ENCODE measurements at places on chromosomes 13 and 19.

DNA sequence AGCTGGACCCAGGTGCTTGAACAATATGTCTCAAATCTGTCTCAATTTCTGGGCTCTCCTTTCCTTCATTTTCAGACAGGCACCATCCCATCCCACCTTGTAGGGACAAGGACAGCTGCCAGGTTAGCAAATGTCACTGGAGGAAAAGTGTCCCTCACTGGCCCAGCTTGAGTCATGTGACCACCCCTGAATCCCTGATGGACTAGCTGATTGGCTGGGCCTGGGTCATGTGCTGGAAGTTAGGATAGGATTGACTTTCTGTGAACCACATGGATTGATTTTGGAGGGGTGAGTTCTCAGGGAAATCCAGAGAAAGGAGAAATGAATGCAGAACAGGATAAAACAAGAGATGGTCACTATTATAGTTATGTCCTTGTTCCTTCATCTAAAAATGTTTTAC is 28.2 kb upstream of the FXYD3 start:
- DNase-seq: no peak

GRCh38 chr19:343941-344624 is 513 bp downstream of the MIER2 start:
- no peak for DNase-seq

DNA sequence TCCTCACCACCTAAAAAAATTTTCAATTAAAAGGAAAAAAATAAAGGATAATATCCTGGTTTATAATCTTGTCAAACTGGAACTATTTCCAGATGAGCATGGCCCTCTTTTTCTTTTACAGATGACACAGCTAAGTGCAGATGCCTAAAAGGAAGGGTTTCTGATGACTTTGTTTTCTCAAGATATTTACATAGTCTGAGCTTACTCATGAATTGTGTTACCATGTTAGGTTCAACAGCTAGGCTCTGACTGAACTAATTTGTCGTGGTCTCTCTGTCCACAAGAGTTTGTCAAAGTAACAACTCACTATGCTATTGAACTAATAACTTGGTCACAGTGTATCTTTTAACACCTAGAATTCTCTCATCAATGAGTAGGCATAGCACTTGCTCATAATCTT is 780.8 kb downstream of the GPC5 start:
- no peak for DNase-seq

GRCh38 chr13:46717856-46718255 is 79.1 kb downstream of the ESD start:
- no peak for DNase-seq

DNA sequence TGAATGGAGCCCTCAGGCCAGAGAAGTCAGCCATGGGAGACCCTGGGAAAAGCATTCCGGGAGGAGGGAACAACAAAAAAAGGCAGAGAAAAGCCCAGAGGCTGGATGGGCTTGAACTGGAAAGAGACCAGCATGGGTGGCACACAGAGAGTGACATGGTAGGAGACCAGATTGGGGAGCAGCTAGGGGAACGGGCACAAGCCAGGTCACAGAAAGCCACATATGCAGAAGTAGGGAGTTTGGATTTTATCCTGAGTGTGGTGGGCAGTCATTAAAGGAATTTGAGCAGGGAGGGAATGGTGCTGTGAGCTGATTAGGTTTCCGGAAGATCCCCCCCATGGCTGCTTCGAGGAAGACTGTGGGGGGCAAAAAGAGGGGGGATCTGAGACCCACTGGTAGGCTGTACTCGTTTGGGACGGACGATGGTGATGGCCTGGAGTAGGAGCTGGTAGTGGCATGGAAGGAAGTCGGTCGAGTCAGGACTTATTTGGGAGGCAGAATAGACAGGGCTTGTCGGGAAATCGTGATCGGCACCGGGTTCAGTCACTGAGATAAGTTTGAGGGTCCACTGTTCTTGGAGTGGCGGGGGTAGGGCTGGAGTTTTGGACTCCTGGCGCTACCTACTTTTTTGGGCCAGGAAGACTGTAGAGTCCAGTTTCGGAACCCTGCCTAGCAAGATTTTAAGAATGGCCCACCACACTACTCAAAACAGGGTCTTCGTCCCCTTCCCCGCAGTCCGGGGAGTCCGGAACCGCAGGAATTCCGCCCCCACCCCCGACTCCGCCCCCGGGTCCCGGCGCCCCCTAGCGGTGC is 949 bp downstream of the SERTAD1 start:
- no peak for DNase-seq

DNA sequence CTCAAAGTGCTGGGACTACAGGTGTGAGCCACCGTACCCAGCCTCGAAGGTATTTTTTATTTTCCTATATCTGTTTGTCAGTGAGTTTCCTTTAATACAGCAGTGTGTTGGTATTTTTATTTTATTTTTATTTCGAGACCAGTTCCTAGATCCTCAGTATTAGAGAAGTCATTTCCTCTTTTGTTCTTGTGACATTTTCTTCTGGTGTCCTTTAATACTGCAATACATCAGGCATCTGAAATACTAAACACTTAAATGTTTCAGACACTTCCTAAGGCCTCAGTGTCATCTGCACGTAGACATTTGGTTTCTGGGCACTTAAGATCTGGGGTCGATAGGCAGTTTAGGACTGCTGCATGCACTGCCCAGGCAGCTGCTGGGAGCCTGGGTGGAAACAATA is 22.5 kb downstream of the GATAD2A start:
- DNase-seq: no peak

- no peak for DNase-seq
These were observed 42.4 kb downstream of the ADGRE3 start for GRCh38 chr19:14632286-14632685.

All from activated CD4-positive, CD25-positive, alpha-beta regulatory T cell treated with anti-CD3 and anti-CD28 coated beads, Interleukin-2, amount 50 U/mL, for 72 hours (primary cell).